Activated CD4-positive, alpha-beta T cell treated with anti-CD3 and anti-CD28 coated beads for 4 hours (primary cell): ENCODE measurements at places on chromosomes 13 and 19.

DNA sequence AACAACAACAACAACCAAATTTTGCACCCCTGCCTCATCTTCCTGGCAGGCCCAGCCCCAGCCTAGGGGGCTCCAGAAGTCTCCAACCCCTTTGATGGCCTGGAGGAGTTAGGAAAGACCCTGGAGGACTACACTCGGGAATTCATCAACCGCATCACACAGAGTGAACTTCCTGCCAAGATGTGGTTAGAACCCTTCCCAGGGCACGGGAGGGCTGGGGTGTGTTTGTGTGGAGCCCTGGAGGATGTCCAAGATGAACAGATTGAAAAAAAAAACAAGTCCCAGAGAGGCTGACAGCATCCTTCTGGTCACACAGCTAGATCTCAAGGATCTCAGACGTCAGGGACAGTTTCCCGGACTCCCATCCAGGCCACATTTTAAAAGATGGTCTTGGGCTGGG is 13.3 kb downstream of the APOC1 start:
- DNase-seq = no peak

DNA sequence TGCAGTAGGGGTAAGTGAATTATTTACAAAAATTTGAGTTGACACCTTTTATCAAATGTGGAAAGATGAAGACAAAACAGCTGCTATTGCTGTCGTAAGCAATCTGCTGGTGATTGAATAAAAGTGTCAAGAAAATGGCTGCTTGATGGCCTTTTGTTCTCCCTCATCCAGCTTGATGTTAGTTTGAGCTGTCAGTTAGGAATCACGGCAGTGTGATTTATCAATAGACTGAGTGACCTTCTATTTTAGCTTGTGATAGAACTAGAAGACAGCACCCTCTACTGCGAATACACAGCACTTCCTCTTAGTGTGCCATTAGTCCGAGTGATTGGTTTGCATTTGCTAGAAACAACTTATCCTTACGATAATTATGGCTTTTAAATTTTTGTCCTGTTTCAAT is 76.3 kb downstream of the MZT1 start:
- DNase-seq = no peak

- DNase-seq = peak; percentile 8
These were observed 706 bp upstream of the DNAJC3 start for GRCh38 chr13:95676105-95676761.

DNA sequence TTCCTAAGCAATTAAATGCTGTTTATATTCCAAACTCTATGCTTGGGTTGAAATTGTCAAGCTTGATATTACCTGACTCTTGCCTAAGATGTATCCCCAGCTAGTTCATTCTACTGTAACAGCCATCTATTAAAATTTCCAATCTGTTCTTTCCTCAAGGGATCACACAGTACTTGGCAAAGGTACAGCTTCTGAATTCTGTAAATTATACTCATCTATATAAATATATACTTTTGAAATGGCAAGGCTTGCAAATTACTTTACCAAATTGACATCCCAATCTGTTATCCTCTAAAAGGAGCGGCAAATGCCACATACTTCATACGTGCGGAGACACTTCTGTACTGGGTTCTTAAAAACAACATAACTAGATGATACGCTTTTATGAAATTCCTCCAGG is 330.2 kb downstream of the DNAJC15 start:
- DNase-seq = no peak

DNA sequence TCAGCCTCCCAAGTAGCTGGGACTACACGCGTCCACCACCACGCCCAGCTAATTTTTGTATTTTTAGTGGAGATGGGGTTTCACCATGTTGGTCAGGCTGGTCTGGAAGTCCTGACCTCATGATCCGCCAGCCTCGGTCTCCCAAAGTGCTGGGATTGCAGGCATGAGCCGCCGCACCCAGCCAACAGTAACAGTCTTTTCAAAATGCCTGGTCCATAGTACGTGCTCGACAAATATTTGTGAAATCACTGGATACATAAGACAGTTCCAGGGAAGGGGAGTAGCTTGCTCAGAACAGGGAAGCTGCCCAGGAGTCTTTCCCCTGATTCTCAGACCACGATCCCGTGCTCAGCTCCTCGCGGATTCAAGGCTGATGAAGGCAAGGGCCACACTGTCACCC is 30.5 kb downstream of the CACNG6 start:
- DNase-seq = no peak

- peak; percentile 33 for DNase-seq
These were observed 4.9 kb downstream of the HRC start for GRCh38 chr19:49150106-49150943.

DNA sequence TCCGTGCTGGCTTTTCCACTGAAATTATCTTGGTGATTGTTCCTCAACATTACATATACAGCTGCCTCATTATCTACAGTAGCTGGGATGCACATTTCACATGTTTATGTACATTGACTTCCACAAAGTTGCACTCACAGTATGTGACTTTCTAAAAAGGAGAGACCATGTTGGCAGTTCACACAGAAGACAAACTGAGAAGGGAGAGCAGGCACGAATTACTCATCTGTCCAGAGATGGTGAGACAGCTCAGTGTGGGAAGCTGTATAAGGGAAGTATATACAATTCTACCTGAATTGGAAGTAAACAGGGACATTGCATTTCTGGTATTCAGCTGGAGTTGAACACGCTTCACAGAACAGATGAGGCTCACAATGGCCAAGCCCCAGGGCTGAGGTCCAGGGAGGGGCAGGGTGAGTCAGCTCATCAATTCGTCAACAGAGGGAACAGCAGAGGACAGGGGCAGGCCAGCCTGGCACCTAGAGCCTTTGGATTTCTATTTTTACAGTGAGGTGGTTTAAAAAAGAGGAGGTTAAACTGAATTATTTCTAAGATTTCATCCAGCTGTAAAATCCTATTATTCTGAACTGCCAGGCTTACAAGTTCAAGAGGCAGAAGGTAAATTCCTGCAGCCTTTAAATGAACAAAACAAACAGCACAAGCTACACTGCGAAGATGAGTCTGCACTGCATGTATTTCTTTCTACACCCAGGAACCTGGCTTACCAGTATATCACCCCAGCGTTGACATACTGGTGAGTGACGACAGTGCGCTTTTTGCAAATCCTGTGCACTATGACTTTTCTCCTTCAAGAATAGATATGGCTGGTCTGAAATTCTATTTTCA is 9.8 kb downstream of the PARP4 start:
- no peak for DNase-seq

DNA sequence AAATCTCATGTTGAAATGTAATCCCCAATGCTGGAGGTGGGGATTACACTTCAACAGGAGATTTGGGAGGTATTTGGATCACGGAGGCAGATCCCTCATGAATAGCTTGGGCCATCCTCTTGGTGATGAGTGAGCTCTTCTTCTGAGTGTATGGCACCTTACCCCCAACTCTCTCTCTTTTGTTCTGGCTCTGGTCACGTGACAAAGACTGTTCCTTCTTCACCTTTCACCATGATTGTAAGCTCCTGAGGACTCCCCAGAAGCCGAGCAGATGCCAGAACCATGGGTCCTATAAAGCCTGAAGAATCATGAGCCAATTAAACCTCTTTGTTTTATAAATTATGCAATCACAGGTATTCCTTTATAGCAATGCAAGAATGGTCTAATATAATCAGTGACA is 684.2 kb downstream of the LIG4 start:
- DNase-seq = no peak

DNA sequence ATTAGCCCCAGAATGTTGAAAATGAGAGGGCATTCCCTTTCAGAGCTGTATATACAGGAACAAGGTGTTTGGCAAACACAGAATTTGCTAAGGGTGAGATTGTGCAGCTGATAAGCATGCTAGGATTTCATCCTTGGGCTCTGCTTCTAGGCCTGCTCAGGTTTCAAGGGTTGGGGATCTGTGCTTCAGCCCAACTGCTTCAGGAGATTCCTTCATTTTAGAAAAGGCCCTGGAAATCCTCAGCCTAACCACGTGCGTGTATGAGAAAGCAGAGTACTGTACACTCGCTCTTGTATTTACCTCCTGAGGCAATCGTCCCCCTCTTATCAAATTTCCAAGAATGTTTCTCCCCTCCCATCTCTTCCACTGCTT is 291.6 kb upstream of the ARGLU1 start:
- no peak for DNase-seq

- DNase-seq = no peak
These were observed 30.8 kb upstream of the CEBPA start for GRCh38 chr19:33333151-33333550.

GRCh38 chr13:47816831-47817230 is 184.2 kb downstream of the SUCLA2 start:
- no peak for DNase-seq

GRCh38 chr13:100341327-100341726 is 247.3 kb downstream of the GGACT start:
- DNase-seq = no peak

- no peak for DNase-seq
These were observed 22.1 kb upstream of the POMP start for GRCh38 chr13:28636677-28637317.

DNA sequence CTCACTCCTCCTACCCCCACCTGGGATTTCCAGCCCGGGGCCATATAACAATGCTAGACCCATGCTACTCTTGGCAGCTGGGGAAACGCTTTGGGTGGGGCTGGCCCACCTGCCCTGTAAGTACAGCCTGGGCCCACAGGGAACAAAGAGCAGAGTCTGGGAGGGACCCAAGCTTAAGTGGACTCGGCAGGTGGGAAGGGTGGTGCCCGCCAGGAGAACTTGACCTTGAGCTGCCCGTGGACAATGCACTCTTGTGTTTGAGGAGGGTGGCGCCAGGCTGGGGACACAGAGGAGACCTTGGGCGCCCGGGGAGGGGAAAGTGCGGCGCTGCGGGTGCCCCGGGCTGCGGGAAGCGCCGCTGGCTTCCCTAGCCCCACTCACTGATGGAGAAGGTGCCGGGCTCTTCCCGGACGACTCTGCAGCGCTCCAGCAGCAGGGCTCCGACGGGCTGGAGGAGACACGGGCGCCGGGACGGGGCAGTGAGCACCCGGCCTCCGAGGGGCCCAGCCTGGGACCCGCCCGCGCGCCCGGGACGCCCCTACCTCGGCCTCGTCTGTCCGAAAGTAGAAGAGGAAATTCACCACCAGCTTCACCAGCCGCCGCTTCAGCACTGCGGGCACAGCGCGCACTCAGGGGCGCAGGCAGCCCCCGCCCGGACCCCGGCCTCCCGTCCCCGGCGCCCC is 607 bp downstream of the PLEKHJ1 start:
- DNase-seq = peak; percentile 35

- DNase-seq = no peak
These were observed 138.4 kb upstream of the RNF113B start for GRCh38 chr13:98315466-98315865.

GRCh38 chr13:110283736-110284517 is 23.0 kb downstream of the COL4A1 start:
- no peak for DNase-seq

GRCh38 chr13:40433577-40433976 is 232.9 kb downstream of the FOXO1 start:
- DNase-seq = peak; percentile 21

- DNase-seq = no peak
These were observed 14.8 kb downstream of the RB1 start for GRCh38 chr13:48318377-48318811.

GRCh38 chr19:3769494-3769893 is 2.5 kb downstream of the RAX2 start:
- no peak for DNase-seq

- no peak for DNase-seq
These were observed 106.4 kb upstream of the EDNRB start for GRCh38 chr13:78024996-78025395.

DNA sequence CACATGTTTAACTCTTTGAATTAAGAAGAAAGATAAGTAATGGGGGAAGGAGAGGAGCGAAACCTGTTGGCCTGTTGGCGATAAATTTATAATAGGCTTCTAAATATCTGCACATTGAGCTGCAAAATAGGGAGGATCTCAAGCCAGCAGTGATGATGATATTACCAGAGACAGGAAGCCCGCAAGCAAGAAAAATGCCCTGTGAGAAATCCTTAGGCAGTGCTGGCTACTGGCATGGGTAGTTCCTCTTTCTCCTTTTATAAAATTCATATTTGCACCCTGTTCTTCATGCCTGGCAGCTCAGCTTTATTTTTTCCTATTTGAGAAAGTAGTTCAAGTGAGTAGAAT is 858 bp upstream of the USP12 start:
- DNase-seq = peak; percentile 11

- DNase-seq = no peak
These were observed 101.5 kb downstream of the HS6ST3 start for GRCh38 chr13:96191367-96191766.

DNA sequence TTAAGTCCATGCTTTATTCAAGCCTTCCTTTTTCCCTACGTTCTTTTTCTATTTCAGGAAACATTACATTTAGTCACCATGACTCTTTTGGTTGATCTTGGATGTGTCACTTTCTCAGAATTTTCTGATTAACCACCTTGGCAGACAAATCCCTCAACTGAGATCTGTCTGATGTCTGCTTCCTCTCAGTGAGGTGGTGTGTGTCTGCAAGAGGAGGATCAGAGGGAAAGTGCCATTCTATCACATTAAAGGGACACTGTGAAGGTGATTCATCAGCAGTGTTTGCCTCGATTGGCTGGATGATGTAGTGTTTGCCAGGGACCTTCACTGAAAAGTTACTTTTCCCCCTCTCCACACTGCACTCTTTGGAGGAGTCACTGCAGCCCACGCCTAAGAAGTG is 3.0 kb upstream of the CCNP start:
- DNase-seq = peak; percentile 29

DNA sequence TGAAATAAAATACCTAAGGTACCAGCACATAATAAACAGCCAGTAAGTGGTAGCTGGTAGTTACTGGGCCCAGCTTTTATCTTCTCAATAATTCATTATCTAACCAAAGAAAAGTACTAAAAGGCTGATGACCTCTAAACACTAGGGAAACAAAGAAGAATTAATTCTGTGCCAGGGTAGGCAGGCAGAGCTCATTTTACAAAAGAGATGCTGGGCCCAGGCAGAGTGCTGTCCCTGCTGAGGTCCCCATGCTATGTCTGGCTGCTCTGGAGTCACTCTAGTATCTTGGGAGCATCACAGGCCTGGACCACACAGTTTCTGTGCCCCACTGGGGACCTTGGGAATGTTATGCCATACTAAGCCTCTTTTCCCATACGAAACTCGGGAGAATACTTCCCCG is 18.2 kb downstream of the ZNF507 start:
- DNase-seq = no peak

- peak; percentile 75 for DNase-seq
These were observed at the start of gene B3GLCT for GRCh38 chr13:31199849-31200636. Gene B3GLCT (plus strand): TSS chr13:31199975. CDS start chr13:31200085, 110 bp downstream.
